Vagina (tissue), 2 donors: ENCODE measurements at places on chromosomes 1 and 21. TPM values are rescaled to one million over a fixed set of nuclear protein-coding genes. Genes with fewer than 3 reads are reported as not detected.

Gene PLEKHO1
- 33.9 TPM for total RNA-seq

Gene LDLRAD1
- total RNA-seq, result not detected

Gene AUNIP
- 1.5 TPM for total RNA-seq

DNA sequence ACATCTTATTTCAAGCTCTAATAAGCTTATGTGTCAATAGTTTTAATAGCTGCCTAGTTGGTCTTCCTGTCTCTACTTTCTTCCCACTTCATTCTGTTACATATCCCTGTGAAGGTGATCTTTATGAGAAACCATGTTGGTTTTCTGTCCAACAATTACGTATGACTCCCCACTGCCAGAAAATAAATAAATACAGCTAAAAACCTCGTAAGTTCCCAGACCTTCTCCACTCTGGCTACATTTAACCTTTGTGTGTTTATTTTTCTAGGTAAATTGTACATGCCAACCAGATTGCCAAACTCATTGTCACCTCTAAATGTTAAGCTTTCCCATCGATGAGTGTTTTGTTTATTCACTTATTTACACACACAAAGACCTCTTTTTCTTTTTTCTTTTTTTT, 147.2 kb downstream of the CRB1 start:
- H3K27ac ChIP-seq, result no peak overlapping the region
- no peaks in the 10 kb centered on the region for H3K36me3 ChIP-seq
- H3K27me3 ChIP-seq, result no peaks in the 10 kb centered on the region

- H3K4me1 ChIP-seq, result no peaks in the 10 kb centered on the region
- no peak overlapping the region for H3K4me3 ChIP-seq
- no peak for DNase-seq
- H3K36me3 ChIP-seq, result no peaks in the 10 kb centered on the region
- no peaks in the 10 kb centered on the region for H3K27me3 ChIP-seq
These were observed 708.1 kb downstream of the PTPRU start for GRCh38 chr1:29944253-29944905.

DNA sequence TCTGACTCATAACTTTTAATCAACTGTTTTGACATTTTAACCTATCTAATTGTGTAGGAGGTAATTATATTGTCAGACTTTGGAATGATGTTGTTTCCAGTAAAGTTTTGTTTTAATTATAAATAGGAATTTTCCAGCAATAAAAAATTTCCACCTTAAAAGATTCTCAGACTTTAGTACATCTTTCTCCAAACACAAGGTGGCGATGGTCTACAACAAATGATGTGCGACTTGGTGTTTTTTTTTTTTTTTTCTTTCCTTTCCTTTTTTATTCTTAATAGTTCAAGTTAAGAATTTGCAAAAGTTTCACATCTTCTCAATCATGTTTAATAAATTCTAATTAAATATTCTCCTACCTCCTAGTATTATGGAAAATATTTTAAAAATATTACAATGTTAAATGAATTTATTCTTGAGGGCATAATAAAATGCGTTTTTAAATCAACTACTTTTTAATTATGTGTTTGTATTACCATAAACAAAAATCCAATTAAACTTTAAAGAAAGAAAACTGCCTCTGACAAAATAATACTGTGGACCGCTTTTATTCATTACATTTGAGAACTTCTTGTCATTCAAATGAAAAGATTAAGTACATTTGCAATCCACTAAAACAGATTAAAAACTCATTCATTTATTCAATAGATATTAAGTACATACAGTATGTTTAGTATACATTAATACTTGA, 4.4 kb upstream of the ADAMTS1 start:
- no peak overlapping the region for H3K4me3 ChIP-seq
- DNase-seq, result no peak
- peaks cover 4% of the 10 kb centered on the region for H3K4me1 ChIP-seq
- H3K36me3 ChIP-seq, result no peaks in the 10 kb centered on the region
- H3K27ac ChIP-seq, result no peak overlapping the region

- H3K4me3 ChIP-seq, result no peak overlapping the region
- H3K27ac ChIP-seq, result no peak overlapping the region
- H3K27me3 ChIP-seq, result no peaks in the 10 kb centered on the region
- H3K36me3 ChIP-seq, result no peaks in the 10 kb centered on the region
These were observed 153.2 kb downstream of the ELAVL4 start for GRCh38 chr1:50261951-50262350.

GRCh38 chr21:25402134-25402961, 204.9 kb downstream of the MRPL39 start:
- H3K27ac ChIP-seq, result no peak overlapping the region
- no peaks in the 10 kb centered on the region for H3K36me3 ChIP-seq
- H3K4me3 ChIP-seq, result no peak overlapping the region
- no peaks in the 10 kb centered on the region for H3K4me1 ChIP-seq

- no peaks in the 10 kb centered on the region for H3K27me3 ChIP-seq
- peaks cover 2% of the 10 kb centered on the region for H3K4me1 ChIP-seq
- no peak overlapping the region for H3K4me3 ChIP-seq
- H3K27ac ChIP-seq, result no peak overlapping the region
- DNase-seq, result no peak
These were observed 536.0 kb downstream of the LMO4 start for GRCh38 chr1:87864676-87865075.

DNA sequence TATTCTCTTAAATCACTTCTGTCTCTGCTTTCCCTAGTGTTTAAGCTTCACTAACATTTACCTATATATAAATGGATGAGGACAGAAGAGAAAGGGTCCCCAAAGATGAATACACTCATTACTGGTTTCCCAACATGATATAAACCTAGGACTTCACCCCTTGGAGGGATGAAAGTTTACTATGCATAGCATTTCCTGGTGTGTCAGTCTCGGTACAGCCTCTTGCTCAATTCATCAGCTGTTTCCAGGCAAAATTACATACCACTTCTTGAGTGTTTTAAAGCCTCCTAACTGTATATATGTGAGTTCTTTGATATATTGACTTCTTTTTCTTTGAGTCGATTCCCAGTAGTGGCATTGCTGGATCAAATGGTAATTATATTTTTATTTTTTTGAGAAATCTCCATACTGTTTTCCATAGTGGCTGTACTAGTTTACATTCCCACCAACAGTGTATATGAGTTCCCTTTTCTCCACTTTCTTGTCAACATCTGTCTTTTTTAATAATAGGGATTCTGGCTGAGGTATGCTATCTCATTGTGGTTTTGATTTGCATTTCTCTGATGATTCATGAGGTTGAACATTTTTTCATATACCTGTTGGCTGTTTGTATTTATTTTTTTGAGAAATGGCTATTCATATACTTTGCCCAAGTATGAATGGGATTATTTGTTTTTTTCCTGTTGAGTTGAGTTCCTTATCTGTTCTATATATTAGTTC, 259.3 kb upstream of the CACYBP start:
- no peaks in the 10 kb centered on the region for H3K4me1 ChIP-seq
- H3K27ac ChIP-seq, result no peak overlapping the region

GRCh38 chr1:232179896-232180778, 449.8 kb downstream of the SIPA1L2 start:
- no peaks in the 10 kb centered on the region for H3K27me3 ChIP-seq
- H3K4me3 ChIP-seq, result no peak overlapping the region
- H3K36me3 ChIP-seq, result no peaks in the 10 kb centered on the region
- no peaks in the 10 kb centered on the region for H3K4me1 ChIP-seq
- H3K27ac ChIP-seq, result no peak overlapping the region
